ENCODE measurements at places on chromosomes 12 and 14. TPM values are rescaled to one million over a fixed set of nuclear protein-coding genes. Genes with fewer than 3 reads are reported as not detected.

GRCh38 chr12:49609875-49610154 lies 4.4 kb upstream of the FAM186B start:
- H3K4me1 ChIP-seq, result no peaks in the 10 kb centered on the region
- DNase-seq, result no peak
- no peaks in the 10 kb centered on the region for H3K36me3 ChIP-seq
- H3K4me3 ChIP-seq, result no peak overlapping the region

CABP1 gene
- total RNA-seq, result 4.2 TPM

DNA sequence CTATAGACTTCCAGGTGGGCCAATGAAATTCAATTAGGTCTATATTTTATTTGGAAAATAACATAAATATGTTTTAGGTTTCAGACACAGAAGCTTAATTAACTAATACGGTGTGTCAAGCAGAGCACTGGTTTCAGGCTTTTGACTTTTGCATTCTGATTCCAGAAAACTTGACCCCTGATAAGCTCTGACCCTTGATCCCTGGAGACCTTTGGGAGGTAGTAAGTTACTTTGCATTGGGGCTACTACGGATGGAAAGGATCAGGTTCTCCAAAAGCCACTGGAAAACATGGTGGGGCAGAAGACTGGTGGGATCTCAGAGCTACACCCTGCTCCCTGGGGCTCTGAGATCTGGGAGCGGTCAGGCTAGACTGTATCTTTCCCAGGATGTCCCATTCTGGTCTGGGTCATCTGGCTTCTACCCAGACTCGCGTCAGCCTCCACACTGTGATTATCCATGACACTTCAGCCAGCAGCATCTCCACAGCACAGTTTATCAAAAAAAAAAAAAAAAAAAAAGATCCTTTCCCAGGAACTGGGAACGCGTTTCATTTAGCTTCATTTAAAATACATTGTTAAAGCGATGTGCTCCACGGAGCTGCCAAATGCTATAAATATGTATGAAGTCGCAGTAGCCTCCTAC lies 17.8 kb upstream of the EMP1 start:
- peak overlapping the region; percentile 86 for H3K27ac ChIP-seq
- peak overlapping the region; percentile 27 for H3K4me3 ChIP-seq
- peaks cover 8% of the 10 kb centered on the region for H3K27me3 ChIP-seq
- peaks cover 16% of the 10 kb centered on the region for H3K4me1 ChIP-seq
- peak; percentile 65 for DNase-seq
- no peaks in the 10 kb centered on the region for H3K36me3 ChIP-seq

- no peak for DNase-seq
- peaks cover 4% of the 10 kb centered on the region for H3K27me3 ChIP-seq
- peaks cover 5% of the 10 kb centered on the region for H3K4me1 ChIP-seq
- no peaks in the 10 kb centered on the region for H3K36me3 ChIP-seq
- no peak overlapping the region for H3K4me3 ChIP-seq
Observed at GRCh38 chr14:74510959-74511409, 17.4 kb downstream of the ISCA2 start.

DNA sequence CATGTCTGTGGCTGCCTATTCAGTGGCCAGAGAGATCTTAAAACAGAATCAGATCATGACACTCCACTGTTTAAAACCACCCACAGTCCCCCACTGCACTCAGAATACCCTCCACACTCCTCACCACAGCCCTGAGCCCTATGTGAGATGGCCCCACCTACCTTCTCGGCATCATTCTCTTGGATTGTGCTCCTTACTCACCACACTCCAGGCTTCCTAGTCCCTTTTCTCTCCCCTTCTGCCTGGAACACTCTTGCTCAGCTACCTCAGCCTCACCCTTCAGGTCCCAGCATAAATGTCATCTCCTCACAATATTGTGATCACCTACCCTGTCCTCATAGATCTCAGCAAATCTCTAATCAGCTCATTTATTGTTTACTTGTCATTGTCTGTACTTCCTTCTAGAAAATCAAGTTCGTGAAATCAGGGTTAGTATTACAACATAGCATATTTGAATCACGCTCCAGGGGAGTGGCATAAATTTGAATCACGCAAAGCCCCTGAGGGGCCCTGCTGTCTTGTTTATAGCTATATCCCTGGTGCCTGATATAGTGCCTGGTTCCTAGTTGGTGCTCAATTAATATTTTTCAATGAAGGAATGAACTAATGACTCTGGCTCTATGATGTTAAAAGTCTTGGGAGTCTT lies 42.8 kb downstream of the SLC35F4 start:
- no peak overlapping the region for H3K4me3 ChIP-seq
- no peak for DNase-seq
- H3K4me1 ChIP-seq, result no peaks in the 10 kb centered on the region

NTS gene
- total RNA-seq, result not detected

DNA sequence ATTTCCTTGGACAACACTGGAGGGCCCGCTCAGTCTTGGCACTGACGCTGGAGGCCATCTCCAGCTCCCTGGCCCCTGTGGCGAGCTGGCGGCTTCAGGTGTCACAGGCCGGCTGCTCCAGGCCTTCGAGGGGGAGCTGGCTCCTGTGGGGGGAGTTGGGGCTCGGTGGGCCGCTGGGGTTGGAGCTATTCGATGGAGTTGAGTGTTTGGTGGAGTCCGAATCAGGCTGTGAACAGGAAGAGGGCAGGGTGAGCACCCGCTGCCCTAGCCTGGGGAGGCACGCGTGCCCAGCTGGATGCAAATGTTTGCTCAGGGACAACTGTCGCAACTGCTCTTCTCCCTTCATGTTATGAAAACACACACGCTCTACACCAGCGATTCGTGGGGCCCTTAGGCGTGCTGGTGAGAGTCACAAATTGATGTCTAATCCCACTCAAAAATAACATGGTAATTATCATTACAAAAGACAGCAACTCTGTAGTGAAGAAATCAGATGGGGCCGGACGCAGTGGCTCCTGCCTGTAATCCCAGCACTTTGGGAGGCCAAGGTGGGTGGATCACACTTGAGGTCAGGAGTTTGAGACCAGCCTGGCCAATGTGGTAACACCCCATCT lies 11.3 kb downstream of the AMN start:
- H3K27me3 ChIP-seq, result peaks cover 20% of the 10 kb centered on the region
- H3K27ac ChIP-seq, result no peak overlapping the region
- peaks cover 21% of the 10 kb centered on the region for H3K4me1 ChIP-seq
- no peak overlapping the region for H3K4me3 ChIP-seq
- no peak for DNase-seq
- peaks cover 60% of the 10 kb centered on the region for H3K36me3 ChIP-seq

PMCH gene
- not detected for total RNA-seq

DNA sequence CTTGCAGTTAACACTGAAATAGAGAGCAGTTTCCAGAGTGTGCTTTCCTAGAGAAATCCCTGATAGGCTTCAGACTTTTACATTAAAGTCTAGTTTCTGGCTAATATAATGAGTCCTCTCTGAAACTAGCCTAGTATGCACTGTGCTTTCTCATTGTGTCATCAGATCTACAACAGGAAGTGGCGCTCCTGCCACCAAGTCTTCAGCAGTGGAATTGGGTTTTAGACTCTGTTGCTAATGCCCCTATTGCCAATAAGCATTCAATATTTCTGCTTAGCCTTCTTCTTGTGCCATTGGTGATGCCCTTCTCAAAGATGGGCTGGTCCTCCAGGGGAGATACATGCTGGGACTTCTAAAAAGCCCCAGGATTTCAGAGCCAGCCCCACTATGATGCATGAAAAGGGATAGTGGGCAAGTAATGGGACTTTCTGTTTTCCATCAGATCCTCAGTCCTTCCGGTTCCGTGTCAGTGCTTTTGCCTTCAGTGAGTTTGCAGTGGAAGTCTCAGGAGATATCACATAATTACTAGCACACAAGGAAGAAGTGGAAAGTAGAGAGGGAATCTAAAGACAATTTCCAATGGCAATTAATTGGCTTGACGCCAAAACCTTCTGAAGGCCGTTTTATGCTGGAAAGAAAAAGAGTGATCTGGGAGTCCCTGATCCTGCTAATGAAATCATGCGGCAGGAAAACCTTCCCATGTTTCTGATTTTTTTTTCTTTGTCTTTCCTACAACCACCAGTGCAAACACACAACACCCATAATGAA lies 50.0 kb downstream of the SSPN start:
- no peaks in the 10 kb centered on the region for H3K27me3 ChIP-seq
- no peaks in the 10 kb centered on the region for H3K36me3 ChIP-seq
- H3K4me3 ChIP-seq, result no peak overlapping the region
- no peak overlapping the region for H3K27ac ChIP-seq
- H3K4me1 ChIP-seq, result peaks cover 4% of the 10 kb centered on the region

GCH1 gene
- 1.7 TPM for total RNA-seq

GRCh38 chr12:6074979-6075585 lies 49.4 kb downstream of the VWF start:
- H3K4me1 ChIP-seq, result peaks cover 100% of the 10 kb centered on the region
- H3K27me3 ChIP-seq, result peaks cover 45% of the 10 kb centered on the region
- DNase-seq, result peak; percentile 38
- H3K36me3 ChIP-seq, result peaks cover 22% of the 10 kb centered on the region

GRCh38 chr12:26121323-26122060 lies 3.3 kb downstream of the BHLHE41 start:
- DNase-seq, result no peak
- H3K36me3 ChIP-seq, result no peaks in the 10 kb centered on the region
- H3K4me1 ChIP-seq, result peaks cover 75% of the 10 kb centered on the region
- no peaks in the 10 kb centered on the region for H3K27me3 ChIP-seq
- peak overlapping the region; percentile 70 for H3K4me3 ChIP-seq

KLRB1 gene
- 0.19 TPM for total RNA-seq

- H3K4me3 ChIP-seq, result no peak overlapping the region
- DNase-seq, result no peak
- no peaks in the 10 kb centered on the region for H3K4me1 ChIP-seq
Observed at GRCh38 chr12:10027311-10027710, 3.2 kb upstream of the CLEC9A start.

DNA sequence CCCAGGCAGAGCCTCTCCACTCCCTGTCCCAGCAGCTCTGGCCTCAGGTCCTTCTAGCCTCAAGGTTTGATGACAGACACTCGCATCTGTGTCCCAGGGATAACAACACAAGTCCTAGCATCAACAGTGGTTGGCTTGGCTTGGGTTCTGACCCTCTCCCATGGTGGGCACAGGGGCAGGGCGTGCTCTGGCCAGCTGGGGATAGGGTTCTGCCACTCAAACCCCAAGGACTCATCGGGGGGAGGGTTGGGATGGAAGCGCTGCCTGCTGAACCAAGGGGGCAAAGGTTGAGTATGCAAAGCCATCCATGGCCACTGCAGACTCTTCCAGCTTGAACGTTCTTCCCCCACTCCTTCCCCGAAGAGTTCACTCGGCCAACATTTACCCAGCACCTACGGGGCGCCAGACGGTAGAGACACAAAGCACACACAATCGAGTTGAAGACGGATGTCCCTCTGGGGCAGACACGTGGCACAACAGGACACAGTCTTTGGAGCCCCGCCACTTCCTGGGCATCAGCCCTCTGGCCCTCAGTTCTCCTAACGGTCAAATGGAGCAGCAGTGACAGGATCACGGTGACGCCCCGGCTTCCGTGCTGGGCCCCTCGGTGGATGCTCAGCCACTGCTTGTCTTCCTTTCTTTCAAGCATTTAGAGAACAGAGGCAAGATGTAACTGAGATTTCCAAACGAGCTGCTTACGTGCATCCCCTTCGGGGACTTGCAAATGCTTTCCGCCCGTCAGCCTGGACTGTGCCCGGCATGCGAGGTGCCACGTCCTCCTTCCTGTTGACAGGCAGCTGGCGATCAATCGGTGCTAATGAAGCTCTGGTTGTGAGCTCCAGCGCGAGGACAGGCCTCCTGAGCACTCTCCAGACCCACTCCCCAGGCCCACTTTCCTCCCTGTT lies 42.6 kb downstream of the DLK1 start:
- H3K4me3 ChIP-seq, result no peak overlapping the region
- H3K27me3 ChIP-seq, result peaks cover 88% of the 10 kb centered on the region
- DNase-seq, result no peak

GRCh38 chr14:77208291-77208978 lies 26.8 kb downstream of the TMEM63C start:
- DNase-seq, result peak; percentile 69
- H3K4me3 ChIP-seq, result no peak overlapping the region
- no peaks in the 10 kb centered on the region for H3K36me3 ChIP-seq
- H3K27me3 ChIP-seq, result peaks cover 43% of the 10 kb centered on the region
- H3K27ac ChIP-seq, result no peak overlapping the region

DNA sequence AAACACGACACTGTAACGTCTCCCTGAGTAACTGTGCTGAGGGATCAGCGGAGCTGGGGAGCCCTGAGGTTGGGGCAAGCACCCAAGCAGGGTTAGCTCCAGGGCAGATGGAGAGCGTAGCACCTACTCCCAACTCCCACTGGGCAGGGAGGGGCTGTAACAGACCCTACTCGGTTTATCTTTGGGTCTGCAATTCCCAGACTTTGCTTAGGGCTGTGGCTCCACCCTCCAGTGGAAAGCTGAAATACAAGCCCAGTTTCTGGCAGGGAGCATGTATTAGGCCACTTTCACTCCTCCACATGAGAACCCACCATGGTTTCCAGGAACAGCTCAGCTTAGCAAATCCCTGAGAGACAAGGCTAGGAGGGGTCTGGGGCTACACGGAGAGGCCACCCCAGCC lies 17.3 kb upstream of the TC2N start:
- DNase-seq, result no peak
- H3K27ac ChIP-seq, result peak overlapping the region; percentile 82
- H3K36me3 ChIP-seq, result no peaks in the 10 kb centered on the region
- H3K27me3 ChIP-seq, result peaks cover 25% of the 10 kb centered on the region
- H3K4me1 ChIP-seq, result peaks cover 11% of the 10 kb centered on the region

CDKL1 gene
- 1.3 TPM for total RNA-seq

GRCh38 chr12:106187842-106188241 lies 49.1 kb upstream of the NUAK1 start:
- no peak overlapping the region for H3K4me3 ChIP-seq
- no peaks in the 10 kb centered on the region for H3K27me3 ChIP-seq
- H3K27ac ChIP-seq, result no peak overlapping the region
- peaks cover 4% of the 10 kb centered on the region for H3K4me1 ChIP-seq
- DNase-seq, result no peak

GRCh38 chr12:132588821-132589669 lies 21.3 kb downstream of the LRCOL1 start:
- H3K36me3 ChIP-seq, result no peaks in the 10 kb centered on the region
- peaks cover 26% of the 10 kb centered on the region for H3K27me3 ChIP-seq
- peaks cover 7% of the 10 kb centered on the region for H3K4me1 ChIP-seq
- H3K27ac ChIP-seq, result no peak overlapping the region

DNA sequence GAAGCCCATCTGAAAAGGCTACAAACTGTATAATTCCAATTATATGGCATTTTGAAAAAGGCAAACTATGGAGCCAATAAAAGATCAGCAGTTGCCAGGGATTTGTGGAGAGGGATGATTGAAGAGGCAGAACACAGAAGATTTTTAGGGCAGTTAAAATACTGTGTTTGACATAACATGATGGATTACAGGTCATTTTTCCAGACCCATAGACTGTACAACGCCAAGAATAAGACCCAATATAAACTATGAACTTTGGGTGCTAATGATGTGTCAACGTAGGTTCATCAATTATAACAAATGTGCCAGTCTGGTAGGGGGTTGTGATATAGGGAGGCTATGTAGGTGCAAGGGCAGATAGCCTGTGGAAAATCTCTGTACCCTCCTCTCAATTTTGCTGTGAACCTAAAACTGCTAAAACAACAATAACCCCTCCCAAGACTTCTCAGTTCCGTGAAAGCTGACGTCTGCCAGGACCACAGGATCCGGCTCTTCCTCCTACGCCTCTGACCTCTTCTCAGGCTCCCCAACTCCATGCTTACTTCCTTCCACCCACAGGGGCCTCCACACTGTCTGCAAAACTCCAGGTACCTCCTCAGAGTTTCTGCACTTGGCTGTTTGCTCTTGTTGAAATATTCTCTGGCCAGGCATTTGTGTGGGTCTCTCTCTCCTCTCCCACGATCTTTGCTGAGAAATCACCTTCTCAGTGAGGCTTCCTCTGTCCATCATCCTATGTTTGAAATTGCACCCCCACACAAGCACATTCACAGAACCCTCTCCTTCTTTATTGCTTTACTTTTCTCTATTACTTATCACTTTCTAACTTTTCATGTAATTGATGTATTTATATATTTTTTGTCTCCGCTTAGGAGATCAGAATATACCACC lies 131.4 kb downstream of the BBS10 start:
- no peak for DNase-seq
- peaks cover 6% of the 10 kb centered on the region for H3K27me3 ChIP-seq
- no peaks in the 10 kb centered on the region for H3K36me3 ChIP-seq

ABCB9 gene
- 1.6 TPM for total RNA-seq
